H54 (cell line): ENCODE measurements at places on chromosomes 12 and 14.

DNA sequence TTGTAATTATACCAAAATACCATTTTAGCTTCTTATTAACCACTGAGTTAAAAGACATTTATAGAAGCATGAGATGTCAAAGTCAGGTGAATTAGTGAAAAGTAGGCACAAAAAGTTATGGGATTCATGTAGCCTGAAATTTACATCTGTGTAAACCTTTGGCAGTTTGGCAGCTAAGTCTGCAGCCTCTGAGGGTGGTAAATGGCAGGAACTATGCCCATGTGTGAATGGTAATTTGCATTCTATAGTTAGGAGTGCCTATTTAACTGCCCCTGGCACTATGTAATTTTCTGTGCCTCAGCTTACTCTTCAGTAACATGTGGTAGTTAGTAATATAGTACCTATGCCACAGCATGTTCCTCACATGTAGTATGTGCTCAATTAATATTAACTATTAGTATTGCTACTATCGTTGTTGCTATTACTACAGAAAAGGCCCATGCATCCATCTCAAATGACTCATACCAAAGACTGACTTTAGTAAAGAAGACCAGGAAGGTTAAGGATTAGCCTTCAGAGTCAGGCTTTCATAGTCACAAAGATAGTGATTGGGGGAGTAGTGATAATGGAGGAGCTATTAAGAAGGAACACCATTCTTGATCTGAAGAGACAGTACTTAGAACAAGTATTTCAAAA, 258.7 kb upstream of the BTG1 start:
- DNase-seq: no peak

DNA sequence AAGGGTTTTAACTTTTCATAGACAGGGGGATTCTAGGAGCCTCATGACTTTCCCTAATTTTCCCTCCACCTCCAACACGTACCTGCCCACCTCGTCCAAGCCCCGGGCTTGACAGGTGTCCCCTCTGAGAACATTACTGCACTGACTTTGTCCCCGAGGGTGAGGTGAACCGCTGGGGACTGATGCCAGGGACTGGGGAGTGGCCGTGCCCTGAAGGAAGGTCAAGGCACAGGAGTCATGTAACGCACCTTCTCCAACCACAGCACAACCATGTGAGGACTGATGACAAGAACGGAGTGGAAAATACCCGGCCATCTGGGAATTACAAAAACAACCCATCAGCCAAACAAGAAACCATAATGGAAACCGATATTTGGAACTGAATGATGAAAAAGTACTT, 214.7 kb upstream of the C14orf180 start:
- DNase-seq: no peak

- no peak for DNase-seq
Observed at GRCh38 chr14:72544615-72545387, 349.1 kb downstream of the DPF3 start.

DNA sequence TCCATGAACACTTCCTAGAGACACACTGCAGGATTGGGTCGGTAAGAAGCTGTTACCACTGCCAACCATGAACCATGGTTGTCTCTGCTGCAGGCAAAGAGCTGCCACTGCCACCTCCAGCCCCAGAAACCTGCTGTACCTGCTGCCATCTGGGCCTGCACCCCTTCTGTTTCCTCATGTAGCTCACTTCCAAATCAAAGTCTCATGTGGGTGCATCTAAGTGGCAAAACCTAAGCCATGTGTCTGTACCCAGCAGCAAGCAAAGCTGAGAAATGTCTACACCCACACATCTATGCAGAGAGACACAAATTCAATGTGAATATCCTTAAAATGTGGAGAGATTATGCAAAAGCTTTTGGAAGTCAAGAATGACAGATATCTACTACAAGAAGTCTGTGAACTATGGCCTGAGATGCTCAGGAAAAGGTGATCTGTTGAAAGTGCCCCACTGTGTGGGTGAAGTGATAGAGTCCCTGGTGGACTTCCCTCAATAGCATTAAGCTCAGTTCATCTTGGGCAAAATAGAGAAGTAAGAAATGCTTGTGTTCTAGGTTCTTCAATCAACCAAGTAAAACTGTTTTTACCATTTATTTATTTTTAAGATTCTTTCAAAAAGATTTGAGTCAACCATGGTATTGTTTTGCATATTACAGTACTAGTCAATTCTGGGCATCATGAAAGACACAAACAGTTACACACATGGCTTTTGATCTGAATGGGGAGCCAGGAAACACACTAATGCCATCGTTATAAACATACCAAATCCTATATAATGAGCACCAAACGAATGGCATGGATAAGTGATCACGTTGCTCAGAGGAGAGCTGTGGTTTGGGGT, 64.4 kb downstream of the FOS start:
- no peak for DNase-seq

DNA sequence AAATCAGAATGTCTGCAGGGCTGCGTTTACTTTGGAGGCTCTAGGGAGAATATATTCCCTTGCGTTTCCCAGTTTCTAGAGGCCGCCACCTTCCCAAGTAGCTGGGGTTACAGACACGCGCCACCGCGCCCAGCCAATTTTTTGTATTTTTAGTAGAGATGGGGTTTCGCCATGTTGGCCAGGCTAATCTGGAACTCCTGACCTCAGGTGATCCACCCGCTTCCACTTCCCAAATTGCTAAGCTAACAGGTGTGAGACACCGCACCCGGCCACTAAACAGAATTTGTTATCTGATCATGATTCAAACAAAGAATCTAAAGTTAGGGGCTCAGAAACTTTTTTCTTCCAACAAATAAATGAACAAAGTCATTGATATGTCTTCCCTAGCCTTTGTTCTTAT, 114.6 kb downstream of the PPHLN1 start:
- DNase-seq: no peak

DNA sequence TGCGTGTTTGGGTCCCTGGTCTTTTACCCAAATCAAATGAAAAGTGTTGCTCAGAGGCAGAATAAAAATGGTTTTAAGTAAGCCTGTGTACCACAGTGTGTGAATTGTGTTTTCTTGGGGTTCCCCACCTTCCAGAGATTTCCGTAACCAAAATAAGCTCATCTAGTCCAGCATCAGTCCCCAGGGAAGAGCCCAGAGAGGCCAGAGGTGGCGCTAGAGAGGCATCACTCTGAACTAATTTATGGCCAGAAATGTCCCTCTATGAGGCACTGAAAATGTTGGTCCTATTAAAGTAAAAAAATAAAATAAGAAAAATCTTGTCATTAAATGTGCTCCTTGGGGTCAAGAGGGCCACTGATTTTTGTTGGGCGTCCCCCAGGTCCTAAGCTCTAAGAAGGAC, 24.9 kb upstream of the PRKAB1 start:
- DNase-seq: no peak

- no peak for DNase-seq
Observed at GRCh38 chr12:113049976-113050742, 6.4 kb upstream of the DTX1 start.

GRCh38 chr14:76376878-76377734, 1.2 kb downstream of the ESRRB start:
- no peak for DNase-seq

DNA sequence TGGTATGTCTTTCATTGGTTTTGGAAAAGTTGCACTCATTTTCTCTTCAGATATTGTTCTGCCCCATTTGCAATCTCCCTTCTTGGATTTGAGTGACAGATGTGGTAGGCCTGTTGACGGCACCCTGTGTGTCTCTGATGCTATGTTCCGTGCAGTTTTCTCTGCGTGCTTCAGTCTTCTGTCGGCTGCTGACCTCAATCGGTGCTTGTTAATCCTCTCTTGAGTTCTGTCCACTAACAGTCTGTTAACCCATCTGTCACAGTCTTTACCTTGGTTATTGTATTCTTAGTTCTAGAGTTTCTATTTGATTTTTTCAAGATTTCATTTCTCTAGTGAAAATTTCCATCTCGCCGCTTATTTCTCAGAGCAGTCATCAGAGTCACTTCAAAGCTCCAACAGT, 20.7 kb upstream of the PLD4 start:
- DNase-seq: no peak

DNA sequence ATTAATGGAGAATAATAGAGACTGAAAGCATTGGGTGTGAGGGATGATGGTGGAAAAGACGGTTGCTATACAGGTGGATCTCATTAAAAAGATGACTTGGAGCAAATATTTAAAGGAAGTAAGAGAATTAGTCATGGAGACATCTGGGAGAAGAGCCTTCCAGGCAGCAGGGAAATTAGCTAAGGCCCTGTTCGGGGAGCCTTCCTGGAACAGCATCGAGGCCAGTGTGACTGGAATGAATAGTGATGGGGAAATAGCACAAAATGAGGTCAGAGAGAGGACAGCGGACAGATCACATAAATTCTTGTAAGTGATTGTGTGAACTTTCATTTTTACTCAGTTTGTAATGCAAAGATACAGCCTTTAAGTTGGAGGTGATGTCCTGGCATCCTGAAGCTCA, 842.3 kb downstream of the SLC6A15 start:
- DNase-seq: no peak

DNA sequence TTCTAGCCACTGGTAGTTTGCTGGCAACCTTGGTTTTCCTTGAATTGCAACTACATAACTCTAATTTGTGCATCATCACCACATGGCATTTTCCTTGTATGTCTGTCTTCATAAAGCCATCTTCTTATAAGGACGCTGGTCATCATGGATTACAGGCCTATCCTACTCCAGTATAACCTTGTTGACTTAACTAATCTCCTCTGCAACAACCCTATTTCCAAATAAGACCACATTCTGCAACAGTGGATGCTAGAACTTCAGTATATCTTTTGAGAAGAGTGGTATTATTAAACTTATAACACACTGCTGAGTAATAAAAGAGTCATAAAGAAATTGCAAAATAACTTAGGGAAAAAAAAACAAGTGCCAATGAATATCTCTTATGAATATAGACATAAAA, 511.8 kb upstream of the FOXG1 start:
- no peak for DNase-seq

- DNase-seq: no peak
Observed at GRCh38 chr12:2332947-2333346, 280.2 kb downstream of the CACNA1C start.

DNA sequence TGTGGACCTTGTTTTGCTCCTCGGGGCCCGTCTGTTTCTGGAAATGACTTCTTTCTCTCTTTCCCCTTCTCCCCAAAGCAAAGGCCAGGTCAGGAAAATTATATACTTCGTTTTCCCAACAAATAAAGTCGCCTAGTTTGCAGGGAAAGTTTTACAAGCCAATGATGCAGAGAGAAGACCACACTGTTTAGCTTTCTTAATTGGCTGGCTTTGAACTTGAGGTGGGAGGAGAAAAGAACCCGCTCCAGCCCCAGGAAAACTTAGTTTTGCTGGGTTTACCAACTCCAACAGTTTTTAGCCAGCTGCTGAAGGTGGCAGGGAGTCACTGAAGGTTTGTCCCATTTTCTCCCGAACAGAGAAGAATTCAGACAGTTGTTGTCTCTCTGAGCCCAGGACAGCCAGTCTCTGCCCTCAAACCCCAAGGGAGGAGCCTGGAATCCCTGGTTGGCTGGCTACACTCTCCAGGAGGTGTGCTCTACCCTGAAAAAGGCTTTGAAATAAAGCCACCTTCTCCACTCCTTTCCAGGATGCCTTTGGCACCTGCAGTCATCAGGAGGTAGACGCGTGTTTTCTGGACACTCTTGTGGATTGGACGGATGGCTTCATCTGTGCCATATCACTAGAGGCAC, 24.8 kb downstream of the BCL11B start:
- no peak for DNase-seq

- DNase-seq: no peak
Observed at GRCh38 chr12:104620837-104621531, 164.2 kb downstream of the CHST11 start.

GRCh38 chr12:12224240-12224940, 42.5 kb downstream of the LRP6 start:
- DNase-seq: no peak

GRCh38 chr12:31277081-31277480, 48.9 kb downstream of the SINHCAF start:
- DNase-seq: no peak

DNA sequence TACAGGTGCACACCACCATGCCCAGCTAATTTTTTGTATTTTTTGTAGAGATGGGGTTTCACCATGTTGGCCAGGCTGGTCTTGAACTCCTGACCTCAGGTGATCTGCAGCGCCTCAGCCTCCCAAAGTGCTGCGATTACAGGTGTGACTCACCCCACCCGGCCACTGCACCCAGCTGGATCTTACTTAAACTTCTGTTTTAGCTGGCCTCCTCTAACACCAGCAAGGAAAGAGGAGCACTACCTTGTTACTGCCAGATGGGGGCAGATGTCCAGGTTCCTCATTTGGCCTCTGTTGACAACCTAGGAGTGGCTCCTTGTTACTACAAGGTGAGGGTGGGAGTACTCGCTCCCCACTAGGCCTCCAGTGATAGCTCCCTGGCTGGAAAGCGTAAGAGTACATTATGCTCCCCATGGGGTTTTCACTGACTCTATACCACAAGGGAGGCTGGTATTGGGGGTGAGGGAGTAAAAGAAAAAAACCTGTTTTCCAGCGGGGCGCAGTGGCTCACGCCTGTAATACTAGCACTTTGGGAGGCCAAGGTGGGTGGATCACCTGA, 13.2 kb upstream of the ARF6 start:
- DNase-seq: peak; percentile 24

DNA sequence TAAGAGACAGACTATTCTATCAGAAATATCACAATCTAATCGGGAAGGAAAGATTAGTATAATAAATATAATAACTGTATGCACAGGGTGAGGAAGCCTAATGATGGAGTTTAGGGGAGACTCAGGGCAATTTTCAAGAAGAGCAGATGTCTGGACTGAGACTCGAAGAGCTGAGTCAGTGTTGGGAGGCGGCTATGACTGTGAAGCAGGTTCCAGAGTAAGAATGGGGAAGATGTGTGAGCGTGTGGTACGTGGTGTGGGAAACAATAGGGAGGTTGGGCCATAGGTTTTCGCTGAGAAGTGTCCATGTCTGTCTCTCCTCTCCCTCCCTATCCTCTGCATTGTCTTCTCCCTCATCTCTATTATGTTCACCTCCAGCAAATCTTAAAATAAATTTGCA, 85.6 kb downstream of the LMO3 start:
- no peak for DNase-seq

DNA sequence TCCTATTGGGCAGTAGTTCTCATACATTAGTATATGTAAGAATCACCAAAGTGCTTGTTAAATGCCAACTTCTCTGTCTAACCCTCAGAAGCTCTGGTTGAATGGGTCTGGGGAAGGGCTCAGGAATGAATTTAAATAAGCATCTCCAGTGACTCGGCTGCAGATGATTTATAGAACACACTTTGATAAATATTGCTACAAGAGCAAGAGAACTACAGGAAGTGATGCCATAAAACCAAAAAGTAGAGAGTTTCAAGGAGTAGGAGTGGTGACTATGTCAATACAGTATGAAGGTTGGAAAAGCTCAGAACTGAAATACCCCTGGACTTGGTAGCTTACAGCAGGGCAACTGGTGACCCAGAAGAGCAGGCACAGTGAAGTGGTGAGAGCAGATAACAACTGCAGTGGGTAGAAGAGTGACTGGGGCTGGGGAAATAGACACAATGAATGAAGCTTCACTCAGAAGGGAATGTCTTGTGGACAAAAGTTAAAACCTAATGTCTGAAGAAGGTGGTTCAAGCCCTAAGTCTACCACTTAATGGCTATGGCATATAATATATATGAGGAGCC, 8.0 kb upstream of the PLEKHA5 start:
- no peak for DNase-seq
